Activated CD8-positive, alpha-beta memory T cell treated with anti-CD3 and anti-CD28 coated beads, Interleukin-2, amount 10 ng/mL, durations not matched to agents 7 days and 5 days (primary cell): ENCODE measurements at places on chromosomes 2 and 18. TPM values are rescaled to one million over a fixed set of nuclear protein-coding genes. Genes with fewer than 3 reads are reported as not detected.

Gene UGT1A8
- not detected for total RNA-seq

Gene UGT1A9
- not detected for total RNA-seq

Gene IL36G
- total RNA-seq: not detected

Gene HSPD1
- total RNA-seq: 427 TPM

Gene INPP5D
- total RNA-seq: 140 TPM

Gene RAB12
- 13.6 TPM for total RNA-seq

Gene C2orf81
- total RNA-seq: 1.8 TPM

Gene PLCD4
- total RNA-seq: 0.30 TPM

Gene ANKRD30B
- total RNA-seq: not detected

Gene GPR45
- total RNA-seq: not detected

Gene ADCY3
- 85.0 TPM for total RNA-seq

Gene HOXD4
- not detected for total RNA-seq

Gene NEURL3
- total RNA-seq: 0.38 TPM

Gene ARHGAP28
- total RNA-seq: not detected

Gene TRMT61B
- 18.8 TPM for total RNA-seq

Gene C18orf63
- not detected for total RNA-seq
